ENCODE measurements at places on chromosomes 6 and 20.

- no peak for DNase-seq
These were observed 1.4 kb upstream of the PM20D2 start for GRCh38 chr6:89144354-89144906.

DNA sequence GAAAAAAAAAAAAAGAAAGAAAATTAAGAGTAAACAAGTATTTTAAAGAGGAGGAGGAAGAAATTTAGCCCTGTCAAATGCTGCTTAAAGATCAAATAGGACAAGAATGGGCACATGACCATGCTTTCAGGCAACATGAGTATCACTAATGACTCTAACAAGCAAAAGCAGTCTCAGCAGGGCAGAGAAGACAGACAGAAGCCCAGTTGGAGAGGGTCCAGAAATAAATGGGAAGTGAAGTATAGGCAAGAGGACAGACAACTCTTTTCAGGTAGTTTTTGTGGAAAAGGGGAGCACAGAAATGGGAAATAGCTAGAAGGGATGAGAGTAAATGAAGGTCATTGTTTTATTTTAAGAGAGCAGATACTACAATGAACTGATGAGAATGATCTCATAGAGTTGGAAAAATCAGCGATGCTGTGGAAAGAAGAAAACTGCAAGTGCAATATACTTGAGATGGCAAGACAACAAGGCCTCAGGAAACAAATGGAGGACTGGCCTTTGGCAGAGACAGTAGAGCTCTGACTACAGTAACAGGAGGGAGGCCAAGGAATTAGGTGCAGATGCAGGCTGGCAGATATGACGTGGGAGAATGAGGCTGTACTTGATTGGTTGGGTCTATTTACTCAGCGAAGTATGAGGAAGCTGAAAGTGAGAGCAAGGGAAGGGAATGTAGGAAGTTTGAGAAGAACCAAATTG lies 40.3 kb downstream of the KIF6 start:
- DNase-seq, result peak; percentile 6

- DNase-seq, result no peak
These were observed 168.4 kb downstream of the VEGFA start for GRCh38 chr6:43938178-43939105.

GRCh38 chr6:106908386-106908840 lies 66.1 kb downstream of the CD24 start:
- no peak for DNase-seq

GRCh38 chr20:52340036-52340634 lies 148.6 kb upstream of the ZFP64 start:
- DNase-seq, result no peak

GRCh38 chr6:110036408-110037302 lies 58.5 kb downstream of the GPR6 start:
- DNase-seq, result no peak

DNA sequence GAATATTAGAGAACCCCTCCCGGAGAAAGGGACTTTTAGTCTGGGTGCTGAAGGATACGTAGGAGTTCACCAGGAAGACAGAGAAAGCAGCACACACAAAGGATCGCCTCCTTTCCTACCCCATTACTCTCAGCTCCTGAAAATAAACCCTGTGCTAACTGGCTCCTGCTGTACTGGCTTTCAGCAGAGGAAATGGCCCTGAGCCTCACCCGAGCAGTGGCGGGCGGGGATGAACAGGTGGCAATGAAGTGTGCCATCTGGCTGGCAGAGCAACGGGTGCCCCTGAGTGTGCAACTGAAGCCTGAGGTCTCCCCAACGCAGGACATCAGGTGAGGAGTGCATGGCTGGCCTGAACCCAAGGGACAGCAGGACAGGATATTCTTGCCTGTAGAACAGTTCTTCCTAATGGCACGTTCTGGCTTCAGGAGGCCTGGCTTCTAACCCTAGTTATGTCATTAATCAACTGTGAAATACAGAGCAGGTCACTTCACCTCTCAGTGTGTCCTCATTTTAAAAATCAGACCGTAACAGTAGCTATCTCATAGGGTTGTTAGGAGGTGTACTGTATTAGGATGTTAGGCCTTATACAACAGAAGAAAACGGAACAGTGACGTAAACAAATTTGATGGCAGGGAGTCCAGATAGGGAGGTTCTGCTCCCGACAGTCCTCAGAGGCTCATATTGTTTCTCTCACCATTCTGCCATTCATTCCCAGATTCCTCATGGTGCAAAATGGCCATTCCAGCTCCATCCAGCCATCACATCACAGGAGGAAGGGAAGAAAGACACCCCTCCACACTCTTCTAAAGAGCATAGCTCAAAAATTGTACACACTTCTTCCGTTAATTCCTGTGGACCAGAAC lies 1.8 kb downstream of the RBCK1 start:
- DNase-seq, result no peak

- no peak for DNase-seq
These were observed 430.7 kb upstream of the KHDRBS2 start for GRCh38 chr6:62716719-62717118.

Data from MV-4-11 (cell line).